ENCODE measurements at places on chromosomes 4 and X.

DNA sequence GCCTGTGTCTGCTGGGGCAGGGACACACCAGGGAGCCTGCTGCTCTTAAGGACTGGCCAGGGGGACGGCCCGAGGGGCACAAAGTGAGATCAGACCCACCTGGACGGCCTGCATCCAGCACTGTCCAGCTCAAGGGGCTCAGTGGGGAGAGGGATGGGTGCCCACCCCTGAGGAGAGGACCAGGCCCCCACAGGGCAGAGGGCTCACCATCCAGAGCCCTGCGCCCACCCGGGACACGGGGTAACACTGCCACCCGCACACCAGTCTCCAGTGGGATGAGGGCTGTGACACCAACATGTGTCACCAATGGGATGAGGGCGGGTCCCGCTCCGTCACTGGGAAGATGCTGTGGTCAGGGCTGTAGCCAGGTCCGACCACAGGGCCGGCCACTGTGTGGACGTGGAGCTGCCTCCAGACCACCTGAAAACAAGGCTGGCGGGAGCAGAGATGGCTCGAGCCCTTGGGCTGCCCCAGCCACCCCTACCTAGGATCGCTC is 13.2 kb downstream of the DGKQ start:
- DNase-seq = no peak

DNA sequence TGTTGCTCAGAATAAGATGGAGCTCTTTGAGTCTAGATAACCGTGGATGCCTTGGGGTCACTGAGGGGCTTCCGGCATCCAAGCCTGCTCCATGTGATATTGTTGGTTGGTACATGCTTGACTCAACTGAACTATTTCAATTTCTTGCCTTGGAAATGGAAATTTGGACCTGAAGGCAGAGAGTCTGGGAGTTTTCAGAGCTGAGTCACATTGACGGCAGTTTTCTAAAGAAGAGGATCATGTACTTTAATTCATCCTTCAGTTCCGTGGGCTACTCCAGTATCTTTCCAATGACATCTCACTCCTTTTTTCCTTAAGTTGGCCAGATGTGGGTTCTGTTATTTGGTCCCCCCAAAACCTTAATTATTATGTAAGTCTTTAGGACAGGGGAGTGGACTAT is 100.5 kb downstream of the MFAP3L start:
- DNase-seq = no peak

GRCh38 chrX:139862208-139862607 is 70.6 kb downstream of the ATP11C start:
- no peak for DNase-seq

DNA sequence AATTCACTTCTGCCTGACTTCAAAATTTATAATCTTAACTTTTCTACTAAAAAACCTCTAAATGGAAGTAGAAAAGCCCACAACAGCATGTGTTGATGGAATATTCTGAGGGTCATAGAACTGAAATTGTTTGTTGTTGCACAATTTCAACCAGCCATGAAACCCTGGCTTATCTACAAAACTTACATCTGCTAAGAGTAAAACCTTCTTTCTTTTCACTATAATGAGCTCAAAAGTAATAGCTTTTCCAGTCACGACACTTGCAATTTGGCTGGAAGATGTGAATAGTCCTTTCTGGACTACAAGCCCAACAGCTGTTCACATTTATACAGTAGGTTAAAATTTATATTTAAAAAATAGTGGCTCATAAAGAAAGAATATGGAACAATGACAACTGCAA is 250.0 kb downstream of the GPAT3 start:
- DNase-seq = no peak

- DNase-seq = no peak
Observed at GRCh38 chrX:23885803-23886202, 21.9 kb downstream of the APOO start.
